ENCODE measurements at places on chromosomes 6 and 20.

DNA sequence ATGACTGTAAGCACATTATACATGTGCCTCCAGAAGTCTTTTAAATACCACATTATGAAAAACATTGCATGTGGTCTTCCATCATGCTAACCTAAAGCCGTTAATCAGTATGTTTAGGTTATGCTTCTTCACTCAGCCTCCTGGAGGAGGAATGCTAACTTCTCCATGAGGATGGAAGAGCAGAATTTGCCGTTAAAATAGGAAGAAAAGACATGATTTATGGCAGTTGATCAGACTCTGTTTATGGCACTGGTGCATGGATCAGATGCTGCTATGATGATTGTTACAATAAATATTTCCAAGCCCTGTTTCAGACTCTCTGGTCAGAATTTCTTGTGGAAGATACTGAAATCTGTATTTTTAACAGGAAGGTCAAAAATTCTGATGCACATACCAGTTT, 31.7 kb downstream of the MAP3K4 start:
- DNase-seq: no peak

- no peak for DNase-seq
These were observed 18.0 kb downstream of the AARS2 start for GRCh38 chr6:44294832-44295791.

DNA sequence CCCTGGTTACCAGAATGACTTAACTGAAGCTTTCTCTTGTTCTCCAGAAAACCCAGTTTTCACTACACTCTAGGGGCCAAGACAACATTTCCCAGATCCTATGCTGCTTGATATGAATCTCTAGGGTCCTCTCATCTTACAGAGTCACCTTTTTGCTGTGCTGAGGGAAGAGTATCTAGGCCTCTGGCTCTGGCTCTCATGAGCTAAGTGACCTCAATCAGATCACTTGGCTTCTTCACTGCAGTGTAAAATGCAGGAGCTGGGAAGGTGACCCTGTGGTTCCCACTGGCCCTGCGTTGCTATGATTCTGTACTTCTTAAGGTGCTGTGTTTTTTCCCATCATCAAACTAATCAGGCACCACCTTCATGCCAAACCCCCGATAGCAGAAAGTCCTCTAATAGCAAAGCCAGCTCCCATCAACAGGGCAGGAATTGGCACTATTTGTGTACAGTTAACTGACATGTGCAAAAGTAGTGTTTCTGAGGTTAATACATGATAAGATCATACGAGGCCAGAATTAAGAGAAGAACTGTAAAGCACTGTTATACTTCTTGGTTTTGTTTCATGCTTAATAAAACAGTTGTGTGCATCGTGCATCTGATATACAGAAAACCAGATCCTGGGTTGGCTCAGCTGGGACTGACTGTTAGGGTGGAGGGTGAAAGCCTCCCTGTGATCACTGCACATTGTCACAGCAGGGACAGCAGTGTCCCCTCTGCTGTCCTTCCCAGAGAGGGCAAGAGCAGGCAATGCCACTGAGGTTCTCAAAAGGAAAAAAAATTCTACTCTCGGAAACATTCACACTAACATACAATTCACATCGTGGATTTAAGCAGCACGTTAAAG, 46.7 kb downstream of the CNKSR3 start:
- no peak for DNase-seq

DNA sequence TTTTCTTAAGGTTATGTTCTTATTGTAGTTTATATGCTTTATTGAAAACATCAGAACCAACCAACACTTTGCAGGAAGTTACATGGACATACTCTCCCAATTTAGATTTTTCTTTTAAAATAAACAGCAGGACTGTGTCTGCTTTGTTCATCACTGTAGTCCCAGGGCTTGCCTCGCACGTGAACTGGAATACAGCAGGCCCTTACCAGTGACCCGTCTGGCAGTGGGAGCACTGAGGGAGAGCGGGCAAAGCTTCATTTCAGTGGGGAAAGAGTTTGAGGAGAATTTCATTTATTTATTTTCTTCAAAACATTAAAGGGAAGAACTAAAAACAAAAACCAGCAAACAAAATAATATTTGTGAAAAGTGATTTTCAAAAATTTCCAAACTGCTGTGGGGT, 230.8 kb downstream of the PAX1 start:
- DNase-seq: no peak

- DNase-seq: no peak
These were observed 4.8 kb downstream of the UBD start for GRCh38 chr6:29554764-29555163.

- no peak for DNase-seq
These were observed 22.9 kb upstream of the NNAT start for GRCh38 chr20:37498066-37498665.

DNA sequence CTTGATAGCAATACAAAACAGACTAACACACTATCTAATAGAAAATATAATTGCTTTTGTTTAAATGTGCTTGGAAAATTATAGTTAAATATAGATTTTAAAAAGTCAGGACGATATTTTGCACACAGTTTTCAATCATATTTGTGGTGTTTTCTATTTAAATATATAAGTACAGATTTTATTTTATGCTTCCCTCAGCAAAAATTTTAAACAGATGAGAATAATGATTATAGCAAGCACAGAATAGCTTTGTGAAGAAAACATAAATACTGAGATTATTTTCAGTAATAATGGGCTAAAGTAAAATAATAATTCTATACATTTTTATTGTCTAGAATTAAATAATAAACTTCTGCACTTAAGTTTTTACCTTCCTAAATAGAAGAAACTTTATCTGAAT, 809.4 kb downstream of the PHF3 start:
- no peak for DNase-seq

DNA sequence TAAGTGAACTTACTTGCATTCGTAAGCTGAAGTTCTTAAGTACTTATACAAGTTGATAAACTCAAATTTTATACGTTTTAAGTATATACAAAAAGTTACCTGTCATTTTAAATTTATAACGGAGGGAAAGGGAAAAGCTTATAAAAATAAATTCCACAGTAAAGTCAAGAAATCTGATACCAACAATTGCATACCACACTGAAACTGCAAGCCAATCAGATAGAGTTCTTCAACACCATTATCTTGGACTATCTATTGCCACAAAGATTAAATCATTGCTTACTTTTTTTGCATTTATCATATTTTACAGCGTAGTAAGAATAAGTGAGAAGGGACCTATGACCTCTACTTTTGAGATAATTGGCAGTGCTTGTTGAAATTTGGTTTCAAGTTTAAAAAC, 386.7 kb downstream of the TFAP2A start:
- no peak for DNase-seq

DNA sequence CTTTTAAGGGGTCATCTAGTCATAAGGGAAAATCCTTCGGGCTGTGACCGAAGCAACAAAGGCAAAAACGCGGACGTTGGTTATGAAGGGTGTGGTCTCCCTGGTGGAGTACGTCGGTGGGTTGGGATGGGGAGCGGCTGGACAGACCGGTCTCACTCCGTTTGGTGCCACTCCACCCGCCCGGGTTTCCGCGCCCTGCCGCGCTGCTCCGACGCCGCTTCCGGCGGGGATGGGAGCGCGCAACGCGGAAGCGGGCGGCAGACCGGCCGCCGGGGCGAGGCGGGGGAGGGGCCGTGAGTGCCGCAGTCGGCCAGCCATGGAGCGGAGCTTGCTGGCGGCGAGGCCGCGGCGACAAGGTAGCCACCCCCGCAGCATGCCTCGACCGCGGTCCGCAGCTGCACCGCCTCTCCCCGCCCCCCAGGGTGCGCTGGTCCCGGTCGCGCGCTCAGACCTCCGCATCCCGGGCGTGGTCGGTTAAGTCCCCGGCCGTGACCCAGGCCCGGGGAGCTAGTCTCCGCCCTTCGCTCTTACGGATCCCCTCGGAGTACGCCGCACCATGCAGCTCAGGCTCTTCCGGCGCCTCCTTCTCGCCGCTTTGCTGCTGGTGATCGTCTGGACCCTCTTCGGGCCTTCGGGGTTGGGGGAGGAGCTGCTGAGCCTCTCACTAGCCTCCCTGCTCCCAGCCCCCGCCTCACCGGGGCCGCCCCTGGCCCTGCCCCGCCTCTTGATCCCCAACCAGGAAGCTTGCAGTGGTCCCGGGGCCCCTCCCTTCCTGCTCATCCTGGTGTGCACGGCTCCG, at the start of gene B3GALT4:
Gene B3GALT4, plus strand, starts transcription at position 260 of the 799 bp plus-strand sequence. Its CDS starts 297 bp downstream, at position 557.
- DNase-seq: peak; percentile 81
